Cortex of kidney (tissue), 1 donor: ENCODE measurements at places on chromosomes 12 and 14.

DNA sequence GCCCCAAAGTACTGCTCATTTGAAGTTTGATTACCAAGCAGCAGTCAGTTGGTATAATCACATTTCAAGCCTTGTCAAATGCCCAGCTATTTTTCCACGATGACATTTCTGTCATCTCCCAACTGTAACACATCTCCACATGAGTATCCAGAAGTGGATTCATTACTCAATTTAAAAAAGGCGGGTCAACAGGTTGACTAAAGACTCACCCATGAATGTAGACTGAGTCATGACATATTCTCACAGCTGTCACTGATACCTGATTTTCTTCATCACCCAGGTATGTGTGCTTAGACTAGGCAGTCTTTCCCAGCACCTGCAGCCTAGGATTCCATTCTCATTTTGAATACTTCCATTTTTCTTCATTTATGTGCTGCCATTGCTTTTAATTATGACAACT, 75.1 kb upstream of the DBX2 start:
- no peak for DNase-seq

DNA sequence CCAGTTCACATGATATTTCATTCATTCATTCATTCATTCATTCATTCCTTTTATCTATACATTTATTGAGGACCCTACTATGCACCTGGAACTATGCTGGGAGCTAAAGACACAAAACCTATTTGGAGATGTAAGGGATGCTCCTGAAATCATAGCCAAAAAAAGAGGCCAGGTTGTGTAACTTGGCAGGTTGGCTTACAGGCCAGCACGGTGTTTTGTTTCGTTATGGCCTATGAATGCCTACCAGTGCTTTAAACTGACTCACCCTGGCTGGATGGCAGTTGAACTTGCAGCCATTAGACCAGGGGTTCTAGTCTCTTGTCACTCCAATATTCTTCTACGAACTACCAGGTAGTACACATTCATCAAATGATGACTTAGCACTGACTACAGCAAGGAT, 15.7 kb downstream of the MAP3K9 start:
- DNase-seq: no peak

DNA sequence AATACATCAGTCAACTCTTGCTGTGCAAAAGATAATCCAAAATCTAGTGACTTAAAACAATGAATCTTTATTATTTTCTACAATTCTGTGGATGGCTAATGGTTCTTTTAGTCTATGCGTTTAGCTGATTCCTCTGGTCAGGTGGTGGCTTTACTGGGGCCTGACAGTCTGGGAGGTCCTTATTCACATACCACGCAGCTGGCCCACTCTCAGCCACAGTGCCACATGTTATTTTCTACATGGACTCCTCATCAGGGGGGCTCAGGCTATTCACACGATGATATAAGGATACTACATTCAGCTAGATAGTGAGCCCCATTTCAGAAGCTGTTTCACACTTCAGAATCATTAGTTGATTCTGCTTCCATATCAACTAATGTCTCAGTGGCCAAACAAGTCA, 287.5 kb upstream of the MGAT4C start:
- no peak for DNase-seq

DNA sequence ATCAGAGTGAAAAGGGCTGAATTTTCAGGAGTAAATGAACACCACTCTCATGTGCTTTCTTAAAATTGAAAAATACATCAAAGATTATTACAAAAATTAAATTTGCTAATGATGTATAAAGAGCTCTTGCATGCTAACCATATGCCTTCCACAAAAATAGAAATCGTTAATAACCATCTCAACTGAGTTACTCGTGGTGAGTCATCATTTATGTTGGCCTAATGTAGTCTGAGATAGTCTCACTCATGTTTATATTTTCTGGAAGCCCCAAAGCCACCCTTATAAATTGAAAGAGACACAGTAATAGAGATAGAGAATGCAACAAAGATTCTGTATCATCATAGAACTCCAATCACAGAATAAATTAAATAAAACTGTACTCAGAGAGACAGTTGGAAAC, 131.2 kb downstream of the KCNH5 start:
- DNase-seq: no peak

DNA sequence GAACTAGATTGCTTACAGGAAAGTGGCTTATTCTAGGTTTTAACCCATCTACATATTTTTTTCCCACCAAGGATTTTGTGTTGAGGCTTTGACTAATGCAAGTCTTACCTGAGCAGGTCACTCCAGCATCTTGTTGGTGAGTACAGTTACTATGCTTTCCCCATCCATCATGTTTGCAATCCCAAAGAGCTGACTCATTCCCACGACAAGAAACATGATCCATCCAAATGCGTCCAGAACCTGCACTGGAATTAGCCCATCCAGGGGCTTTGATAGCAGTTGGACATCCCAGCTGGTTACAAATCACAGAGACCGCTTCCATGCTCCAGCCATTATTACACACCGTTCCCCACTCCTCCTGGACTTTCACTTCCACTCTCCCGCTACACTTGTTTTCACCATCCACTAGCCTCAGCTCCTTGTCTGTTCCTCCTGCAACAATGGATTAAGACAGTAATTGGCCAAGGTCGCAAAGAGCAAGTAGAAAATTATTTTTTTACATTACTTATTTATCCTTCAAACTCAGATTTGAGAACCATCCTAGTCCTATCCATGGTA, 2.5 kb downstream of the CD163 start:
- DNase-seq: no peak

DNA sequence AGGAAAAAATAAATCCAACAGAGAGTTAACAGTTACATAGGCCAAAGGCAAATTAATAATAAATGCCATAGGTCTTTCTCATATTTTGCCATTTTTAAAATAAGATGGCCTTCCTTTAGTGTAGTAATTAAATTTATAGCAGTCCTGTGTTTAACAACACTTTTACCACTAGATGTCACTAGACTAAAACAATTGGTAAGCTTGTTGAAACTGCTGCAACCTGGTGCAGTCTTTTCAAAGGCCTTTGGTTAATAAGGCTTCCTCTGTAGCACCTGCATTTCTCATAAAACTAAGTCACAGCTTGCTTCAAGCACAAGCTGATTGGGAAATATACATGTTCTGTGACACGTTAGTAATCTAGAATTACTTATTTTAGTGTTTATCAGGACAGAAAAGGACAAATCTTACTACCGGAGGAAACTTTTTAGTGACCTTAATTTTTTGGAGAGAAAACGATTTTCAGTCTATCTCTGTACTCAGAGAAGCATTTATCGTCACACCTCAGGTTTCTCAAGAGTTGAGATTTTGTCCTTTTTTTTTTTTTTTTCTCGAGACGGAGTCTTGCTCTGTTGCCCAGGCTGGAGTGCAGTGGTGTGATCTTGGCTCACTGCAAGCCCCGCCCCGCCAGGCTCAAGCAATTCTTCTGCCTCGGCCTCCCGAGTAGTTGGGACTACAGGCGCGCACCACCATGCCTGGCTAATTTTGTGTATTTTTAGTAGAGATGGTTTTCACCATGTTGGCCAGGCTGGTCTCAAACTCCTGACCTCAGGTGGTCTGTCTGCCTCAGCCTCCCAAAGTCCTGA, 20.0 kb downstream of the BORCS5 start:
- no peak for DNase-seq

DNA sequence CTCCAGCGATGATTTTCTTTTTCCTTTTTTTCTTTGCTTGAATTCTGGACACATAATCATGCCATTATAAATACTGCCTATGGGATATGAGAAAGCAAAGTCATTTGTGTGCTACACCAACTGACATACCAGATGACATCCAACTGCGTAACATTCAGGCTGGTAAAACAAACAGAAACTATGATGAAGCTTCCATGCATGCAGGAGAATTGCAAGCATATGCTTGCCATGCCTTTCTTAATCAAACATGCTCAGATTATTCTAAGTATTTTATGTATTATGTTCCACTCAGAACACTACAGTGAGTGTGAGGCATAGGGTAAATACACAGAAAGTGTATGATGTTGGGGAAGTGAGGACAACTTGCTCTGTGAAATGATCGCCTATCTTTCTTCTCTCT, 97.4 kb downstream of the C12orf50 start:
- no peak for DNase-seq

DNA sequence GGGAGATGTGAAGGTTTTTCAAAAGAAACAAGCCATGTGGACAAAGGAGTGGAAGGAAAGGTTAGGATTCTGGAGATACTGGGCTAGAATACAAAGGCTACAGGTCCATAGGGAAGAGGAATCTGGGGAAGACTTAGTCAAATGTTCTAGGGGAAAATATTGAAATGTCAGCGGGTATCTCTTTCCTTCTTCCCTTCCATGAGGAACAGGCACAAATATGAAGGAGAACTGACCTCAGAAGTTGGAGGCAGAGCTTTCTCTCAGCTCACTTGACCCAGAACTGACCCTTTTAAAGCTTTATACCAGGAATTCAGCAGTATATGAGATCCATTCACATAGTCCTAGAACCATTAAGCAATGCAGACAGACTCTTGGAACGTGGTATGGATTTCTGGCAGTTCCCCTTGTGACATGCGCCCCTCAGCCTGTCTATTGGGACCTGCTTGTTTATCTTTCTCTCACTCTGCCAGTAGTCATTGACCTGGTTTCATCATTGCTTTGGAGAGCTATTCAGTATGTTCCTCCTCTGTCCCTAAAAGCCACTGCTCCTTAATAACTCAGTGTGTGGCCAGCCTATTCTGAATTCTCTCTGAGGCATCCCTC, 43.0 kb upstream of the GSG1 start:
- DNase-seq: no peak

DNA sequence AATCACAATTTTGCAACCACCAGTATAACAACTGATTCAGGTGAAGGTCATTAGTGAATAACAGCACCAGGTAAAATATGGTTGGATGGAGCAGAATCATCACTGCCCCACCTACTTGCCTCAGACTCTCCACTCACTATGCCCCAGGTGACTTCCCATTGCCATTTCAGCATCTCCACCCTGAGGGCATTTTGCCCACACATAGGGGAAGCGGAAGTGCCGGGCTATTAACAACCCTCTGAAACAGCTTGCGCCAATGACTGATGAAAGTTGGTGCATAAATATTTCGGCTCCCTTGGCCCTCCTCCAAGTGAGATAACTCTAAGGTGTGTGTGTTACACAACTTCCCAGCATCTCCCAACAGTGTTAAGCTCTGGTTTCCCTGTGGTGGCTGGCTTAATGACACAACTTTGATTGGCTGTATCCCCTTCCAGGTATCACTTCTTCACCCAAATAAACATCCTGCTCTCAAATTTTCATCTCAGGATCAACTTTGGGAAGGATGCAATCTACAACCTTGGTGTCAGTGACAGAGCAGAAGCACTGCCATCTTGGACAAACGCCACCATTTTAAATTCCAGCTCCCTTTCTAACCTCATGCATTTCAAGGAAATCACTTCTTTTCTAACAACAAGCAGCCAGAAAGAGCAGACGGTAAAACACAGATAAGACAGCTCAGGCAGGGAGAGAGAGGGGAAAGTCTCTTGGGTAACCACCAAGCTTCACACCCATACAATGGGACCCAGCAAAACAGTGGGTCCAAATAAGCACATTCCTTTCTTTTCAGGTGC, 73.6 kb upstream of the PPP2R5C start:
- DNase-seq: no peak

DNA sequence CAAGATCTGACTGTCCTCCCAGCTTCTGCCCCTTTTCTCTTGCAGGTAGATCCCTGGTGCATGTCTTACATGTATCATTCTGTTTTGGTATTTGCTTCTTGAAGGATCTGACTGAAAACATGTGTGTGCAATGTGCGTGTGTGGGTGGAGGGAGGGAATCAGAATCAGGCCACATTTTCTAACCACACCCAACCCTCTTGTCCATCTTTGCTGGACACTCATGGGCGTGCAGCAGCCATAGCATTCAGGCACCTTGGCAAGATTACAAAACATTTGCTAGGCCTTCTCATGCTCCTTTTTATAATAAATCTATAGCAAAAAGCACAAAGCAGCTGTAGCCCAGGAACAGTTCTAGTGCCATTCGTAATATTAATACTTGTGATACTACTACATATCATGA, 233.6 kb upstream of the E2F7 start:
- no peak for DNase-seq

DNA sequence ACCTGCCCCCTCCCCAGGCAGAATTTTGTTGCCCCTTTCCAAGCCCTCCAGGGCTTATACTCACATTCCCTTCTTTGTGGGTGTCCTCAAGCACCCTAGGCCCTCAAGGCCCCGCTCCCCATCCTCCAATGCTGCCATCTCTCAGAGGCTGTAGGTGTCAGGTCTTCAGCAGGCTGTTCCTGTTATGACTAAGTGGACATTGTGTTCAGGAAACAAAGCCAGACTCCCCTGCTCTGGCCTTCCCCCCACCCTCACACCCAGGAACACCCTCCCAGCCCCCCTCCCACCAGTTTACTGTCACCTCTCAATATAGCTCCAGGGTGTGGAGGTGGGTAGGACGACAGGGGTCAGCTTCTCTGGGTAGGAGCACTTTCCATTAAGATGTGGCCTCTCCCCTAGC, 1.4 kb upstream of the MYH6 start:
- DNase-seq: no peak
